ENCODE measurements at places on chromosomes 2 and 18. TPM values are rescaled to one million over a fixed set of nuclear protein-coding genes. Genes with fewer than 3 reads are reported as not detected.

The CCDC121 gene
- 1.1 TPM for total RNA-seq

The MREG gene
- 1.8 TPM for total RNA-seq

The EFR3B gene
- 0.88 TPM for total RNA-seq

The OR6B2 gene
- not detected for total RNA-seq

The SLC9A4 gene
- not detected for total RNA-seq

The C2orf74 gene
- 6.2 TPM for total RNA-seq

The ANKRD53 gene
- total RNA-seq, result 1.1 TPM

The ATP6V1C2 gene
- under 0.01 TPM for total RNA-seq

The LYPD6 gene
- 0.59 TPM for total RNA-seq

The TFPI gene
- 123 TPM for total RNA-seq

The CNRIP1 gene
- total RNA-seq, result 46.3 TPM

The SOCS6 gene
- total RNA-seq, result 38.7 TPM

The DLGAP1 gene
- not detected for total RNA-seq

The ARHGEF4 gene
- 3.6 TPM for total RNA-seq

The LBH gene
- total RNA-seq, result 272 TPM

The CYRIA gene
- total RNA-seq, result 1.8 TPM

The POTEI gene
- not detected for total RNA-seq

The AQP12A gene
- not detected for total RNA-seq

The UNC50 gene
- total RNA-seq, result 36.2 TPM
